ENCODE measurements at places on chromosomes 2 and 18. TPM values are rescaled to one million over a fixed set of nuclear protein-coding genes. Genes with fewer than 3 reads are reported as not detected.

DNA sequence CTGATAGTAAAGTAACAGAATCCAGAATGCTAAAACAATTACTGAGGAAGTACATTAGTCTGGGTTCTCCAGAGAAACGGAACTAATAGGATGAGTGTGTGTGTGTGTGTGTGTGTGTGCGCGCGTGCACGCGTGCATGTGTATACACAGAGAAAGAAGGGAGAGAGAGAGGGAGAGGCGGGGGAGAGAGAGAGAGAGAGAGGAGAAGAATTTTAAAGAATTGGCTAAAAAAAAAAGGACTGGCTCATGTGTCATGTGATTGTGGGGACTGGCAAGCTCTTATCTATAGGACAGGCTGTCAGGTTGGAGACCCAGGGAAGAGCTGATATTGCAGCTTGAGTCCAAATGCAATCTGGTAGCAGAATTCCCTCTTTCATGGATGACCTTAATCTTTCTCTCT, 976.2 kb upstream of the CDH2 start:
- no peaks in the 10 kb centered on the region for H3K4me1 ChIP-seq
- H3K36me3 ChIP-seq, result no peaks in the 10 kb centered on the region
- no peak overlapping the region for H3K27ac ChIP-seq
- H3K4me3 ChIP-seq, result no peak overlapping the region
- no peak for DNase-seq
- H3K27me3 ChIP-seq, result no peaks in the 10 kb centered on the region

DNA sequence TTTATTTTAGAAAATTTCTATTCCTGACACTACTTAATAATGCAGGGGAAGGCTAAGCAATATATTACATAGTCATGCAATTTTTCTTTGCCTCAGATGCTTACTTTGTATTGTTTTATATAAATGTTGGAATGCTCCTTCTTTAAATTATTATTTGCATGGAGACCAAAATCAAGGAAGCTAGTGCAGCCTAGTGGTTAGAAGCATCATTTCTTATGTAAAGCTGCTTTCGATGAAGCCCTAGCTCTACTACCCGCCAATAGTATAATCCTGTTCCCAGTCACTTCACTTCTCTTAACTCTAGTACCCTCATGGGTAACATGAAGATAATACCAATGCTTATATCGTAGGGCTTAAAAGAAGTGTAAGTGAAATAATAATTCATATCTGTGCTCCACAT, 198.9 kb downstream of the LRATD1 start:
- DNase-seq, result no peak
- no peaks in the 10 kb centered on the region for H3K27me3 ChIP-seq
- H3K4me1 ChIP-seq, result no peaks in the 10 kb centered on the region

DNA sequence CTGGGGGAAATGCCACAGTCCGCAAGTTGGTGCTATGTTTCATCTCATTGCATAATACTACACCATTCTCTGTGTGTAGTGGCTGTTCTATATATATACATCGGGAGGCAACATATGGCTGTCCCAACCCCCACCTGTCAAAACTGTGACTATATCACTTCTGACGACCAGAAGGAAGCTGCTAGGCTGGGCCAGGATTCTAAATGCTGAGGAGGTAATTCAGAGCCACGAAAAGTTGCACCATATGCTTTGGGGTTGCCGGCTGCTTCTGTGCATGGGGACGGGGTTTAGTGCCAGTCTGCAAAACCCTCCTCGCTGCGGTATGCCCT, 117.3 kb downstream of the MSH2 start:
- no peak for DNase-seq
- no peaks in the 10 kb centered on the region for H3K36me3 ChIP-seq
- H3K4me1 ChIP-seq, result no peaks in the 10 kb centered on the region

DNA sequence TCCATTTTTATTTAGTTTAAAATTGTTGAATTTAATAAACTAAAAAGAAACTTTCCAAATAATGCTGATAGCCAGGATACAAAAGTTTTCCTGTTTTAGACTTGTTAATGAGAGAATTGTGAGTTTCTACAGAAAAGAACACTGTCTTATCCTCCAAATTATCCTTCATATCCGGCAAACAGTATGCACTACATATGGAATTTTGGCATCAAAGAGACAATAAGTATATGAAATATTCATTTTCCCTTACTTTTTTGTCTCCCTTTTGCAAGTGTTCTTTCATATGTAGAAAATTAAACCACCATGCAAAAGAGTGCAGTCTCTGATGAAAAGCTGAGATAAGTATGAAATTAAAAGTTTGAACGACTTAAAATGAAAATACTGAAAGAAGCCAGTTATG, 159.4 kb downstream of the UBE2E3 start:
- no peaks in the 10 kb centered on the region for H3K27me3 ChIP-seq
- H3K4me3 ChIP-seq, result no peak overlapping the region
- DNase-seq, result no peak
- no peaks in the 10 kb centered on the region for H3K4me1 ChIP-seq
- no peak overlapping the region for H3K27ac ChIP-seq

GRCh38 chr18:13217466-13217961, 1.0 kb upstream of the LDLRAD4 start:
- no peaks in the 10 kb centered on the region for H3K27me3 ChIP-seq
- peak; percentile 16 for DNase-seq
- H3K4me3 ChIP-seq, result peak overlapping the region; percentile 55
- no peaks in the 10 kb centered on the region for H3K4me1 ChIP-seq
- no peaks in the 10 kb centered on the region for H3K36me3 ChIP-seq

DNA sequence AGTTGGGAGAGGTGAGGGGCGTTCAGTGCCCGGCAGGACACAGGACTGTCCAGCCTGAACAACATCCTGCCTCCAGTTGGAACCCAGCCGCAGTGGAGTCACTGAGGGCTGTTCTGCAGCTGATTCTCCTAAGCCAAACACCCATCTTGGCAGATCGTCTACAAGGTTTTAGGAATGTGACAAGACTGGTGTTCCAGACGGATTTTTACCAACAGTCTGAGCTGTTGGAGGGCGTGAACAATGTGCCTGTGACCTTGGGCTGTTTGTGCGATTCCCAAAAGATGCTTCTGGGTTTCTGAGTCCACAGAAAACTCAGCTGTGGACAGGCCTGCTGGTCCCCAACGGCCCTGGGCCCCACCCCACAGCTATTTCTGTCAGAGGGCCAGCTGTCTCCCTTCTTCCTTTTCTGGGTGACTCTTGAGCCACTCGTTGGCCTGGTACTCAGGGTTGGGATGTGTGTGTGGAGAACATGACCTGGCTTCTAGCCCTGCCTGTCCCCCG, 5.7 kb downstream of the LRRFIP1 start:
- no peak for DNase-seq
- no peak overlapping the region for H3K27ac ChIP-seq
- H3K36me3 ChIP-seq, result peaks cover 63% of the 10 kb centered on the region

- peak within 1 kb of the TSS; percentile 80 for H3K4me3 ChIP-seq
- DNase-seq, result peak; percentile 97
- H3K27ac ChIP-seq, result peak within 1 kb of the TSS; percentile 97
- no peaks in the 10 kb centered on the region for H3K36me3 ChIP-seq
- H3K4me1 ChIP-seq, result peaks cover 13% of the 10 kb centered on the region
These were observed at the start of gene SPTBN1 for GRCh38 chr2:54455563-54456361. TSS of gene SPTBN1 (plus strand) at chr2:54456327. CDS start at chr2:54526419, 70,092 bp downstream.

DNA sequence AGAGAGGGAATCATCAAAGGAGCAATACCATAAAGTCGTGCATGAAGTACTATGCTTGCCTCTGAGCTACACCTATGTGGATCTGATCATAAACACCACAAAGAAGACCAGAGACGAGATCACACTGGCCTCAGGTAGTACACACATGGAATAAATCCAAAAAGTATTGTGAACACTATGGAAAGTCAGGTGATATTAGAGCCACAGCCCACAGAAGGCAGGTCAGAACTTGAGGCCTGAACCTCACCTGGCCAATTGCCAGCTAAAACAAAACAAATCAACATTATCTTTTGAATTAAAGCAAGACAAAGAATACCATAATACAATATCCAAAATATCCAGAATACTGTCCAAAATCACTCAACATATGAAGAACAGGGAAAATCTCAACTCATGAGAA, 371.1 kb downstream of the NCKAP5 start:
- DNase-seq, result no peak
- no peaks in the 10 kb centered on the region for H3K4me1 ChIP-seq
- H3K36me3 ChIP-seq, result no peaks in the 10 kb centered on the region
- H3K27ac ChIP-seq, result no peak overlapping the region

GRCh38 chr18:9827793-9828505, 57.8 kb upstream of the TXNDC2 start:
- H3K36me3 ChIP-seq, result no peaks in the 10 kb centered on the region
- H3K4me3 ChIP-seq, result no peak overlapping the region
- H3K27ac ChIP-seq, result no peak overlapping the region
- no peaks in the 10 kb centered on the region for H3K27me3 ChIP-seq
- no peaks in the 10 kb centered on the region for H3K4me1 ChIP-seq
- no peak for DNase-seq

GRCh38 chr18:41829647-41830516, 125.2 kb upstream of the PIK3C3 start:
- H3K27me3 ChIP-seq, result no peaks in the 10 kb centered on the region
- no peaks in the 10 kb centered on the region for H3K4me1 ChIP-seq
- no peak overlapping the region for H3K4me3 ChIP-seq

GRCh38 chr18:26468931-26469340, 79.4 kb downstream of the KCTD1 start:
- no peak overlapping the region for H3K4me3 ChIP-seq
- no peak overlapping the region for H3K27ac ChIP-seq
- H3K27me3 ChIP-seq, result no peaks in the 10 kb centered on the region
- H3K4me1 ChIP-seq, result peaks cover 7% of the 10 kb centered on the region
- DNase-seq, result peak; percentile 34

DNA sequence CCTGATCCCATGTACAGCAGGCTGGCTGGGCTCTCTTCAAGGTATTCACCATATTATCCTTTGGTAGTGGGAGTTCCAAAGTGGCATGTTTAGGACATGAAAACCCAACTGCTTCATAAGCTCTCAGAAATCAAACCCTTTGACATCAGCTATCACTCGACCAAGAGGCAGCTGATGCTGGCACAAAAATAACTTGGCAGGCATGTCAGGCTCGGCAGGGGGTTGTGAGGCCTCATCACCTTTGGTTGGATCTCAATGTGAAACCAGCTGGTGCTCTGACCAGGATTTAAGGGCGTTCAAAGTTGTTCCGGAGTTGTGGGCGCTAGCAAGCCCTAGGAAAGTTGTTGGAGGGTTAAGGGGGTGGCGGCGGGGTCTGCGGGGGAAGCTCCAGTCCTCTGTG, 171.9 kb downstream of the FHOD3 start:
- no peak overlapping the region for H3K27ac ChIP-seq
- no peaks in the 10 kb centered on the region for H3K27me3 ChIP-seq
- H3K4me1 ChIP-seq, result no peaks in the 10 kb centered on the region
- no peaks in the 10 kb centered on the region for H3K36me3 ChIP-seq
- H3K4me3 ChIP-seq, result no peak overlapping the region
- no peak for DNase-seq

GRCh38 chr2:232688201-232688600, 8.9 kb upstream of the GIGYF2 start:
- no peaks in the 10 kb centered on the region for H3K27me3 ChIP-seq
- H3K4me1 ChIP-seq, result peaks cover 21% of the 10 kb centered on the region
- no peak overlapping the region for H3K27ac ChIP-seq

GRCh38 chr2:29920130-29920577, 1.2 kb downstream of the ALK start:
- H3K27ac ChIP-seq, result no peak overlapping the region
- H3K36me3 ChIP-seq, result peaks cover 15% of the 10 kb centered on the region
- H3K4me3 ChIP-seq, result peak overlapping the region; percentile 81
- no peaks in the 10 kb centered on the region for H3K27me3 ChIP-seq

DNA sequence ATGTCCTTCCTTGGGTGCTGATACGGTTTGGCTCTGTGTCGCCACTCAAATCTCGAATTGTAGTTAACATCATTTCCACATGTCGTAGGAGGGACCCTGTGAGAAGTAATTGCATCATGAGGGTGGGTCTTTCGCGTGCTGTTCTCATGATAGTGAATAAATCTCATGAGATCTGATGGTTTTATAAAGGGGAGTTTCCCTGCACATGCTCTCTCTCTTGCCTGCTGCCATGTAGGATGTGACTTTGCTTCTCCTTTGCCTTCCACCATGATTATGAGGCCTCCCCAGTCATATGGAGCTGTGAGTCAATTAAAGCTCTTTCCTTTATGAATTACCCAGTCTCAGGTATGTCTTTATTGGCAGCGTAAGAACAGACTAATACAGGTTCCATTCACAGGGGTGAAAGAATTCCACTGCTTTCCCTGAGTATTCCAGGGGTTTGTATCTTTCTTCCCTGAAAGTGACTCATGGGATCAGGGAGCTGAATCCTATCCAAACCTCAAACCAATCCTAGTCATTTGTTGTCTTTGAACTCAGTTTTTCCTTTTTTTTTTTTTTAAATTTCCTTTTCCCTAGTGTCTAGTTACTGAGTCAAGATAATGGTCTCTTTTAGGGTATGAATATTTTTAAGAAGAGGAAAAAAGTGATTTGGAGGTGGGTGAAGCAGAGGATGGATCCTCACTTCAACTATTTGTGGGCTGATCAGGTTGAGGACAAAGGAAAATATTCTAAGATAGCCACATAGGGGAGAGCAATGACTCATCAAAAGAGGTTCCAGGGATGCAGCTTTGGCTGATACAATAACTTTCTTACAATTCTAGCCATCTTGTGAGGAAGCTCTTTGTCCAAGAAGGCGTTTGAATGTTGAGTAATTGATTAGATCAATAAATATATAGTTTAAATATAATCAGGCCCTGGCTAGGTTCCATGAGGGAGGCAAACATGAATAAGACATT, 19.5 kb upstream of the KCNE4 start:
- H3K27me3 ChIP-seq, result no peaks in the 10 kb centered on the region
- no peak for DNase-seq
- H3K4me3 ChIP-seq, result no peak overlapping the region
- no peak overlapping the region for H3K27ac ChIP-seq

- H3K4me3 ChIP-seq, result no peak overlapping the region
- no peak for DNase-seq
- H3K36me3 ChIP-seq, result no peaks in the 10 kb centered on the region
These were observed 85.6 kb upstream of the DCC start for GRCh38 chr18:52254367-52254766.

DNA sequence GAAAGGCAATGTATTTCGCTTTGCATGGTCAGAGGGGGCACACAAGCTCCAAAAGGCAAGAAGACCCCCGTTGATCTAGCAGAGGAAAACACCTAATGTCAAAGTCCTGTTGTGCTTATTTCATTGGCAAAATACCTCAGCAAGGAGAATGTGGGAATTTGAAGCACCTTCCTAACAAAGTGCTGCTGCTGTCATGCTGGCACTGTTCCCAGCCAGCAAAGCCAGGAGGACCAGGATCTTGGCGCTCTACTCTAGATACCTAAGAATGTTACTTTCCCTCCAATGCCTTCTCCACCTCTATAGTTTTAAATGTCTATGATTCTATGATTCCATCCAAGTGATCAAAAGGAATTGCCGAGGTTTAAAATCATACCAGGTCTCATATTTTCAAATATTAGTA, 867.9 kb upstream of the POU3F3 start:
- no peak overlapping the region for H3K4me3 ChIP-seq
- no peaks in the 10 kb centered on the region for H3K4me1 ChIP-seq
- DNase-seq, result no peak
- H3K27me3 ChIP-seq, result no peaks in the 10 kb centered on the region
- no peak overlapping the region for H3K27ac ChIP-seq
- H3K36me3 ChIP-seq, result no peaks in the 10 kb centered on the region

- no peaks in the 10 kb centered on the region for H3K36me3 ChIP-seq
- H3K27ac ChIP-seq, result peak overlapping the region; percentile 46
- peaks cover 16% of the 10 kb centered on the region for H3K4me1 ChIP-seq
- peak; percentile 95 for DNase-seq
These were observed 118.3 kb upstream of the CWC22 start for GRCh38 chr2:180125245-180125962.

GRCh38 chr18:60018618-60019462, 119.0 kb downstream of the PMAIP1 start:
- H3K27ac ChIP-seq, result no peak overlapping the region
- no peaks in the 10 kb centered on the region for H3K27me3 ChIP-seq
- no peak for DNase-seq
- H3K36me3 ChIP-seq, result no peaks in the 10 kb centered on the region
- H3K4me1 ChIP-seq, result no peaks in the 10 kb centered on the region

Gene GPR45
- 0.43 TPM for total RNA-seq

Gene COLEC12
- not detected for total RNA-seq

Gene ACVR1C
- 3.4 TPM for total RNA-seq

Gene PPP4R1
- total RNA-seq, result 53.4 TPM

Gene LRRC30
- total RNA-seq, result not detected

Gene DSG1
- total RNA-seq, result not detected
